ENCODE measurements at places on chromosomes 2 and 18.

DNA sequence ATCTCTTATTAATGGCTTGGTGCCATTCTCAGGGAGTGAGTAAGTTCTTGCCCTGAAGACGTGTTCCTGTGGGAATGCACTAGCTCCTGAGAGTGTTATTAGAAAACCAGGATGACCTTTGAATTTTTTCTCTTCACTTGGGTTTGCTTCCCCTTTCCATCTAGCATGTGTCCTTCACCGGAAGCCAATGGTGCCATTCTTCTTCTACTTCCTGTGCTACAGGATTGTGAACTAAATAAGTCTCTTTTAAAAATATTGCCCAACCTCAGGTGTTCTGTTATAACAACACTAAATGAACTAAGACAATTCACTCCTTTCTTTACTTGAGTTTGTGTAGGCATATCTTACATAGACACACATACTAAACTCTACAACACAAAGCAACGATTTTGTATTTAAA lies 447.0 kb downstream of the SOX11 start:
- DNase-seq: no peak

GRCh38 chr18:3411854-3412268 lies 38.1 kb upstream of the TGIF1 start:
- no peak for DNase-seq

GRCh38 chr2:239457586-239458445 lies 57.0 kb upstream of the HDAC4 start:
- no peak for DNase-seq

DNA sequence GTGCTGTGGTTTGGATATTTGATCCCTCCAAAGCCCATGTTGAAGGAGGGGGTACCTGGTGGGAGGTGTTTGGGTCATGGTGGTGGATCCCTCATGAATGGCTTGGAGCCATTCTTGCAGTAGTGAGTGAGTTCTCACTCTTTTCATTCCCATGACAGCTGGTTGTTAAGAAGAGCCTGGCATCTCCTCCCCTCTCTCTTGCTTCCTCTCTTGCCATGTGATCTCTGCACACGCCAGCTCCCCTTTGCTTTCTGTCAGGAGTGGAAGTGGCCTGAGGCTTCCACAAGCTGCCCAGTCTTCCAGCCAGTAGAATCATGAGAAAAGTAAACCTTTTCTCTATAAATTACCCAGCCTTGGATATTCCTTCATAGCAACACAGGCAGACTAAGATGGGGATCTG lies 8.6 kb downstream of the ADD2 start:
- DNase-seq: no peak

DNA sequence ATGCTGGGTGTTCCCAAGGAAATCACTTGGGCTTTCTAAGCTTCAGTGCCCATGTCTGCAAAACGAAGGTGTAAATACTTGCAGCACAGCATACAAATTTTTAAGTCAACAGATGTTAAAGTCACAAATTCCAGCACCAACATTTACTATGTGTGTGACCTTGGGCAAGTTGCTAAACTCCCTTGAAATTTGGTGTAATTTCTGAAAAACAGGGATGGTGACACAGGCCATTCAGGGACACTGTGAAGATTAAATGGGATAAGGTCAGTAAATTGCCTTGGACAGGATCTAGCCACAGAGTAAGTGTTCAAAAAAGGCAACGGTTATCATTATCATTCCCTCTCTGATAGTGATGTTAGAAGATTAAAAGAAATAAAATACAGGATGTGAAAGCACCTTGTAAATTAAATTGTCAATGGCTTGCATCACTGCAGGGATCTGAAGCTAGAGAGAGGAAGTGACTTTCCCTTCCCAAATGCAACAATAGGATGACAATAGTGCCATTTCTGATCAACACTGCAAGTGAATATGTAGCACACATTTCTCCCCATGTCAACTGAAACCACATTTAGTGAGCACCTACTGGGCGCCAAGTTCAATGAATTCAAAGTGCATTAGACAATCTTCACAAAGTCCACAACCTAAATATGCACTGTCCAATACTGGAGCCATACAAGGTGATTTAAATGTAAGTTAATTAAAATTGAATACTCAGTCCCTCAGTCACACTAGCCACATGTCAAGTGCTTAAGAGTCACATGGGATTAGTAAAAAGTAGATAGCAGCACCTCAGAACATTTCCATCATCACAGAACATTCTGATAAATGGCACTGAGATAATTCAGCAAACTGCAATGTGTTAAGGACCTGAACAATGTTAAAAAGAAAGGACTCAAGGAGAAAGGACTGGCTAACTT lies 81.2 kb downstream of the STK39 start:
- DNase-seq: no peak

DNA sequence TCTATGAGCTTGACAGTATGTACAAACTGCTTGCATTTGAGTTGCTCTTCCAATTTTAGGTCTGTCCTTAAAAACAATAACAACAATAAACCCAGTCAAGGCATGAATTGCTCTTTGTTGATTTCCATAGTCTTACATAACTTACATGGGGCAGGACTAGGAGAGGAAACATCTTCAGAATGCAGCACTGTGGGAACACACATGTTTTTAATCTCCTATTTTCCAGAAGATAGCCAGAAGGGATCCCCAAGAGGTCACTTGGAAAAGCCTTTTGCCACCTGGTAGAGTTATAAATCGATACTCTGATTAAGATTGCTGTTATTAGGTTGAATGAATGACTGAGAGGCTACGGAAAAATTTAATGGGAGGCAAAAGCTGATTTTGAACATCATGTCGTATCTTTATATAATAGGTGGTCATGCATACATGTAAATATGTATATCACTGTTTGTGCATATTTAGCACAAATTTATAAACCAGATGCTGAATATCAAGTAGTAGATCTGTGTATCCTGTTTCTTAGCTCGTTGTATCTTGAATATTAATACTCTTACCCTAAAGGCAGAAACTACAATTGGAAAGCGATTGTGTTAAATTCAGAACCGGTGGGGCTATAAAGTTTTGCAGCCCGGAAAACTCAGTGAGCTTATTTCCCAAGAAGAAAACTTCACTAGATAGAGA lies 479.4 kb upstream of the TCF4 start:
- DNase-seq: no peak

DNA sequence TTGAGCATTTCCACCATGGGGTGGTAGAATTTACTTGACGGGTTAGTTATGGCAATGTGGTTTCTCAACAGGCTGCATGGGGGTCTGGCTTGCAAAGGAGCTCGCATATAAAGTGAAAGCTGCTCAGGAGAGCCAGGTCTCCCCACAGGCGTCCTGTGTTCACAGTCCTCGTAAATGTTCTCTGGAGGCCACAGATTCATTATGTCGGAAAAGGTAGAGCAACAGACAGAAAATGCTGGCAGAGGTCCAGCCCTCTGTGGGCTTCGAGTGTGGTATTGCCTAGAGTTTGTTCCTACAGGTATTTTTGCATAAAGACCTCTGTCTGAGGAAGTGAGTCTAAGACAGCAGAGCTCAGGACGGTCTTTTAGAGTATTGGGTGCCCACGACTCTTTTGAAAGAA lies 96.4 kb downstream of the CDCA7 start:
- no peak for DNase-seq

DNA sequence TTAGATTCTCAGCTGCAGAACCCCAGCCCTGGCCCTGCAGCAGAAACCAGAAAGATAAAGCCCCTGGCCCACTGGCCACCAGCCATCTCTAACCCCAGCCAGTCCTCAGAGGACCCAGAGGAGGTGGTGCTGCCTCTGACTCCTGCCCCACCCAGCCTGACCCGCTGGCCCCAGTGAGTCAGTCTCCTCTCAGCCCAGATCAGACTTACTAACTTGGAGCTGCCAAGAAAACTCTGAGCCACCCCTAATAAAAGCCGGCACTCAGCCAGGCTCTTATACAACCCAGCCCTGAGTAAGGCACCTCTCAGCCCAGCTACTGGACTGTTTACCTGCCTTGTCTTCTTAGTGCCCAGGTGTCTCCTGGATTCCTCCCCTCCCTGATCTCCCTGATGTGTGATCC lies 2.0 kb downstream of the SLC14A2 start:
- peak; percentile 40 for DNase-seq

DNA sequence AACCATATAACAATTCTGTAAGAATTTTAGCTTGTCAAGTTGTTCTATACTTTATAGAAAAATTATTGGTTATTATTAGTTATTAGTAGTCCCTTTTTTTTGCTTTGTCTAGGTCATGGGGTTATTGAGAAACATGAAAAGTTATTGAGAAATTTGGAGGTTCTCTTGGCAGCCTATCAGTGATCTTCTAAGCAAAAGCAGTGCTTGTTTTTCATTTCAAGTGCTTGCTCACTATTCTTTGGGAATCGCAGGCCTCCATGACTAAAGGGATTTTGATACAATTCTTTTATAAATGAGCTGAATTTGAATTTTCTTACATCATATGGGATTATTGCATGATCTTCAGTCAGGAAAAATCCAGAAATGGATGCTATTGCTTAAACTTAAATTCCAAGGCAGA lies 25.8 kb downstream of the PLEKHA3 start:
- DNase-seq: no peak

DNA sequence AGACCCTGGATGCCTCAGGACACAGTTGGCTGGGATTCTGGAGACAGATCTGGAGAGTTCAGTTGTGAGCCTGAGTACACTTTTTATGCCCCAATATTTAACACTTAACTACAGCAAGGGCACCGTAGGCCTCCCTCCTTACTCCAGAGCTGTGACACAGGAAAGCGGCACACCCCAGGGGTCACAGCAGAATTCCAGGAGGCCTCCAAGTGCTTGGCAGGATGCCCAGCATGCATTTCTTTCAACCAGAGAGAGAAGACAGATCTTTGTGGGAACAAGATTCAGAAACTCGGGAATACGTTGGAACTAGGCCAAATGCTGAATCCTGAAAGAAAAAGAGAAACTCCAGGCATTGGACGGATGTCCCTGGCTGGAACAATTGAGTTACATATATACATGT lies 199.2 kb upstream of the NT5C1B start:
- DNase-seq: no peak

- no peak for DNase-seq
Observed at GRCh38 chr18:45355944-45356520, 259.2 kb upstream of the SLC14A2 start.

GRCh38 chr2:226483745-226484619 lies 315.6 kb downstream of the IRS1 start:
- no peak for DNase-seq

DNA sequence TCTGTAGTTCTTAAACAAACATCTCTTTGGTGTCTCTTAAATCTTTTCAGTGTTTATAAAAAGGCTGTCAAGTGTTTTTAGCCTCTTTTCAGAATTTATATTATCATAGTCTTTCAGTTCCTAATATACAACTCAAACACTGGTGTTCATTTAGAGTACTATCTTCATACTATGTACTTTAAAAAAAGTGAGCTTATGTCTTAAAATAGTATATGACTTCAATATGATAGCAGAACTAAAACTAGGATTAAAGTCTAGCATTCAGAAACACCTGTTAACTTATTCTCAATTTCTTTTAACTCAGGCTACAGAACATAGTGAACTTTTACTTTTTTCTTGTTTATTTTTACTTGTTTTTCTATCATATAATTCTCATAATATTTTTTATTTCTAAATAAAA lies 14.7 kb upstream of the IKZF2 start:
- DNase-seq: no peak

- no peak for DNase-seq
Observed at GRCh38 chr2:104734937-104735586, 118.9 kb upstream of the POU3F3 start.

- no peak for DNase-seq
Observed at GRCh38 chr18:66729442-66730239, 125.8 kb upstream of the CDH19 start.

GRCh38 chr2:5959836-5960820 lies 267.9 kb downstream of the SOX11 start:
- no peak for DNase-seq

DNA sequence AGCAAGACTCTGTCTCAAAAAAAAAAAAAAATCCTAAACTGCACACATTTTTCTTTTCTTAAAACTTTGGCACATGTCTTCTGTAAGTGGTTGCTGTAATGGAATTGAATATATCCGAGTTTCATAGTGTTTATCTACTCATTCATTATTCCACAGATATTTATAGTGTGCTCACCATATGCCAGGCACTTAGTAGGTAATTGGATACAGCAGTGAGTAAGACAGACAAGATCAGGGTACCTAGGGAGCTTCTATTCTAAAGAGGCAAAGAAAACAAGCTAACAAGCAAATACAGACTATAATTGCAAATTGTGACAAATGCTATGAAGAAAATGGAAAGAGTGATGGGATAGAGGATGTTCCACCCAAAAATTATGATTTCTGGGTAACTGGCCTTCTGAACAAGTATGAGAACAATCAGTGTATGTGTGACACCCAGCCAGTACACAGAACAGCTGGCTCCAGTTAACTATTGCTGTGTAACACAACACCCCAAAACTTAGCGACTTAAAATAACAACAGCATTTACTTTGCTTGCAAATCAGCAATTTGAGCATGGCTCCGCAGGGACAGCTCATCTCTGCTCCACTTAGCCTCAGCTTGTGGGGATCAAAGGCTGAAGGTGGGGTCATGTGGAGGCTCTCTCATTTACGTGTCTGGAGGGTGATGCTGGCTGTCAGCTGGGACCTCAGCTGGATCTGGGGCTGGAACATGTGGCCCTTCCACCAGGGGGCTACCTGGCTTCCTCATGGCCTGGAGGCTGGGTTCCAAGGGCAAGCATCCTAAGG lies 224.9 kb downstream of the INSIG2 start:
- no peak for DNase-seq

DNA sequence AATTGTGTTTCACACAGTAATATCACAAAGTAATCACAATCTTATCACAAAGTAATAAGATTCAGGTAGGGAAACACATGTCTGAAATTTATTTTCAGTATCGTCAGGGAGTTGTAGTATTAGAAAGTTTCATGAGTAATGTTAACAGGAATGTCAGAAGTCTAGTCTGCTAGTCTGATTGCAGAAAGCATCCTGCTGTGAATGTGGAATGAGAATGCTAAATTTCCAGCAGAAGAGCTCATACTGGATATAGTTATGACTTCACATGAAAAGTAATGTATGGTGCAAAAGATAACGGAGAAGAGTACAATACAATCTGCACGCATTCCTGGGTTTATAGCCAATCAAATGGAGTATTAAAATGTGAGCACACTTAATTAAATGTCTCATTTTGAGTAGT lies 494.7 kb upstream of the SETBP1 start:
- DNase-seq: no peak

DNA sequence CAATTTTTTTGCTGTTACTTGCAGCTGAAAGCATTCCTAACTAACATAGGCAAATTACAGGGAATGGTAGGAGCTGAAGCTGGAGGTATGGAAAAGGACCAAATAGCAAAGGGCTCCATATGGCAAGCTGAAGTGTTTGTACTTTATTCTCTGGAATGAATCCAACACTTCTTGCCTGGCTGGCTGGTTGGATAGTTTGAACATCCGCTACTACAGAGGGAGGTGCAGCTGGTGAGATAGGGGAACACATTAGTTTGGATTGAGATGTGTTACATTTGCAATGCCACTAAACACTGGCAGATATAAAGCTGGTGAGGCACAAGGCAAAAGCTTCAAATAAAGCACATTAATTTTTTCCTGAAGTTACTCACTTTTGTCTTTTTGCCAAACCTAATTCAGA lies 291.5 kb downstream of the SP3 start:
- no peak for DNase-seq
